Mammary epithelial cell (primary cell): ENCODE measurements at places on chromosomes 2 and 18.

GRCh38 chr2:148726228-148726627, 81.7 kb downstream of the EPC2 start:
- DNase-seq = peak; percentile 11

- DNase-seq = no peak
Observed at GRCh38 chr2:8617590-8617989, 64.3 kb upstream of the ID2 start.

DNA sequence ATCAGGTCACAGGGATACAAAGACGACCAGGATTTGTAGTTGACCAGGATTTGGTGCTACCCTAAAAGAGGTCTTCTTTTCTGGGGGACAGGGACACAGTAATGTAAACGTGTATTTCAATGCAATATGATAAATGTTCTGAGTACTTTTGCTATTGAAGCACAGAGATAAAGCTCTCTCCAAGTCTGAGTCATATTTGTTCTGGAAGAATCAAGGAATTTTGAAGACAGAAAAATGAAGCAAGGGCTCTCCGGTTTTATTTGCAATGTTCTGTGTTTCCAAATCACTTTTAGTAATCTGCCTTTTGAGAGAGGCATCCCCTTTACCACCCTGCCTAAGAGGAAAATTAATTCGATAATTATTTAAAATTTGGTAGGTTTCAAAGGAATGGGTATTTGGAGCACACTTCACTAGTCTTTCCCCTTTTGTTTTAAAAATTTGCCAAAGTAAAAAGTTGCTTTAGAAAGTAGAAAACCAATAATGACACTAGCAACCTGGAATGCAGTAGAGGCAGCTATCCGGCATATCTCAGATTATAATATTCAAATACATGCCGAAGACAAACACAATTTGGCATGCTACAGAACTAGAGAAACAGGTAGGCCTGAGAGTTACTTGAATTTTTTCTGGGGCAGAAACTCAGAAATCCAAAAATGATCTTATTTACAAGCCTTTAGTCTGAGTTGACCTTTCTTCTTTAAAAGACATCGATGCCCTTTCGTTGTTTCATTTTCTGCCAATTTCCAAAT, 82.7 kb downstream of the MREG start:
- DNase-seq = no peak

DNA sequence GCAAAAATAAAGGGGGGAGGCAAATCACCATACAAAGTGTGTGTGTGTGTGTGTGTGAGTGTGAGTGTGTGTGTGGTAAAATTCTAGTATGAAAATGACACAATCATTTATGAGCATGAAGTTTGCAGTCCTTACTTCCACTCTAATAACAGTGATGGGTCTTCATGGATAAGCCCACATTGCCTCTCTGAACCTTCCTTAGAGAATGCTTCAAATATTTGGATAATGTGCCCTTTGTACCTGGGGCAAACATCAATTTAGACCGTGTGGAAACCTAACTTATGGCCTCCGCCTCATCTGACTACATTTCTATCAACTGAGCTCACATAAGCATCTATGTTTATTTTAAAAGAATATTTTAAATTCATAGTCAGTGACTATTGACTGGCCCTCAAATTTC, 3.7 kb downstream of the SCN9A start:
- DNase-seq = no peak

- DNase-seq = no peak
Observed at GRCh38 chr2:98931596-98931995, 4.4 kb downstream of the CRACDL start.

DNA sequence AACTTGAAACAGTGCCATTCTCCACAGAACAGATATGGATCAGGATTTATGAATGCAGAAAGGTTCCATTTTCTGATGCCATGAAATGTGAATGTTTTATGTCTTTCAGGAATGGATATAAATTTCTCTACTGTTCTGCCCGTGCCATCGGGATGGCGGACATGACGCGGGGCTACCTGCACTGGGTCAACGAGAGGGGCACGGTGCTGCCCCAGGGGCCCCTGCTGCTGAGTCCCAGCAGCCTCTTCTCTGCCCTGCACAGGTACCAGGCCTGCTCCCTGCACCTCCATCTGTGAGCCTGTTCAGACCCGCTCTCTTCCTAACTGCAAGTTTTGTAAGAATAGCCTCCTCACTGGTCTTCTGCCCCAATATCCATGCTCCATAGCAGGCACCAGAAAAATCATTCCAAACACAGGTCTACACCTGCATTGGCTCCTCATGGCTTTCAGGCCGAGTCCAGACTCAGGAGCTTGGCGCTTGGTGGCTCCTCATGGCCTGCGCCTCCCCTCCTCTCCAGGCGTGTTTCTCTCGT, 68.6 kb downstream of the LPIN1 start:
- no peak for DNase-seq

- no peak for DNase-seq
Observed at GRCh38 chr18:54714851-54715250, 113.4 kb upstream of the RAB27B start.

GRCh38 chr18:46352520-46353250, 248.5 kb downstream of the HAUS1 start:
- DNase-seq = no peak
